ENCODE measurements at places on chromosomes 5 and 9.

GRCh38 chr5:90305041-90305720, 104.4 kb downstream of the CETN3 start:
- DNase-seq, result no peak

GRCh38 chr9:127523312-127523851, 72.1 kb downstream of the LRSAM1 start:
- no peak for DNase-seq

GRCh38 chr5:308672-309271, 12.7 kb upstream of the AHRR start:
- DNase-seq, result peak; percentile 74

- no peak for DNase-seq
These were observed 75.1 kb upstream of the RGMB start for GRCh38 chr5:98698359-98698758.

GRCh38 chr9:125888211-125888610, 141.0 kb downstream of the PBX3 start:
- DNase-seq, result no peak

- no peak for DNase-seq
These were observed 4.0 kb downstream of the RNF183 start for GRCh38 chr9:113298924-113299770.

- DNase-seq, result no peak
These were observed 6.6 kb upstream of the CYSTM1 start for GRCh38 chr5:140168371-140168770.

DNA sequence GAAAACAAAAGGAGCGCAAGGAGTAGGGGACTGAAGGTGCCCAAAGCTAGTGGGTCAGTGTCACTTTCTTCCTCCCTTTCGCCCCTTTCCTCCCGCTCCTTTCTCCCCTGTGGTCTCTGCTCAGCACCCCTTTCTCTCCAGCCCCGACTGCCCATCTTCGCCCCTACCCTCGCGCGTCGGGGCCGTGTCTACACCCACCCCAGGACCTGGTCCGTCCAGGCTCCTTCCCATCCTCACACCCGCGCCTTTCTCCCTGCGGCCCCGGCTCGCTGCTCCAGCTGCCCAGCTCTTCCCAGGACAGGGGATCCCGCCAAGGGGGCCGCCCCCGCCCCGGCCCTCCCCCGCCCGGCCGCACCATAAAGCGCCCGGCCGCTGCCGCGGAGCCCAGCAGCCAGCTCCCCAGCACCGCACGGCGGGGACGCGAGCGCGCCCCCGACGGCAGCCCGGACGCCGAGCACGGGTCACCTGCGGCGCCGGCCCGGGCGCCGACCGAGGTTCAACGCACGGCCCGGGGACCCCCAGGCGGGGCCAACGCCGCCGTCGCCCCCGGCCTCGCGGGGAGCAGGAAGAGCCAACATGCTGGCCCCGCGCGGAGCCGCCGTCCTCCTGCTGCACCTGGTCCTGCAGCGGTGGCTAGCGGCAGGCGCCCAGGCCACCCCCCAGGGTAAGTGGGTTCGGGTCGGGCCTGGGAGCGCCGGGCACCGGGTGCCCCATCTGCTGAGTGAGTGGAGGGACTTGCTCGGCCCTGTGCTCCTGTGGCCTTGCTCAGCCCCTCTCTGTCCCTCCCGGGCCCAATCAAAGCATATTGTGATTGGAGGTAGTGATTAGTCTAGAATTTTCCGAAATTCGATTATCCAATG, at the start of gene THBS4:
Gene THBS4 (plus strand): TSS at position 387 of the 860 bp plus-strand sequence. CDS start 190 bp downstream, at position 577.
- no peak for DNase-seq

- no peak for DNase-seq
These were observed 159.3 kb downstream of the TMC1 start for GRCh38 chr9:72680593-72681282.

DNA sequence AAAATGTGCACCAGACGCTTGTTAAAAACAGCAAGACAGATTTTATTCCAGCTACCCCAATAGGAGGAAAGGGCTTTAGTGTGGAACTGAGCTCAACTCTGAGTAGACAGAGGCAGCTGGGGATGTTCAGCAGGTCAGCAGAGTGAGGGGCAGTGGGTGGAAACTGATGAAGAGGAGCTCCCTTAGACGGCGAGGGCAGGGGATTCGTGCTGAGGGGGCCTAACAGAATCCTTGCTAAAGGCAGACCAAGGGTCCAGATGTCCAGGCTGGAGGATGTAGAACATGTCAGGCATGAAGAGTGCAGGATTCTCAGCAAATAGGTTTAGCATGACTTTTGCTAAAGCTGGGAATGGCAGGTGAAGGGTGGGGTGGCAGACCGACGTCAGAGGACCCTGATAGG, 71.9 kb upstream of the OLFM1 start:
- DNase-seq, result no peak

DNA sequence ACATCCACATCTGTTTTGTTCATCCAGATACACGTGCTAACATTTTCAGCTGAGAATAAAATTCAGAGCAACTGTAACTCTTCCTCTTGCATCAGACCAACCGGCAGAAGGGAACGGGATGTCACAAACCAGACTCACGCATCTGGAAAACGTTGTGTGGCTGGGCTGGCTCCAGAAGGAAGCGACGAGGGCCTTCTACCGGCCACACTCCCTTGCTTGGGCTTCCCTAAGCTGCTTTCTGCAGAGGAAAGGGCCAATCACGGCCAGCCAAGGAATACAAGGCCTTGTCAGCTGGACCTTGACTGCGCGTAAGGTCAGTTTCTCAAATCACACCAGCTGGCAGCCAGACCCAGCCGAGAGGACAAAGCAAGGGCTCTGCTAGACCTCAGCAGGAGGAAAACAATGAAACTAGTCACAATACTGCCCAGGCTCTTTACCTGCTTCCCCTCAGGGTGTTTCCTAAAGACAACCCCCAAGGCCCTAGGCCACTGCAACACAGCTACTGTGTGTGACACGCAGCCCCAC, 106.1 kb downstream of the THBS4 start:
- no peak for DNase-seq

- peak; percentile 95 for DNase-seq
These were observed 548.6 kb upstream of the TLE4 start for GRCh38 chr9:79023134-79023580.

- DNase-seq, result no peak
These were observed 798.5 kb upstream of the ARRDC3 start for GRCh38 chr5:92181656-92182055.

DNA sequence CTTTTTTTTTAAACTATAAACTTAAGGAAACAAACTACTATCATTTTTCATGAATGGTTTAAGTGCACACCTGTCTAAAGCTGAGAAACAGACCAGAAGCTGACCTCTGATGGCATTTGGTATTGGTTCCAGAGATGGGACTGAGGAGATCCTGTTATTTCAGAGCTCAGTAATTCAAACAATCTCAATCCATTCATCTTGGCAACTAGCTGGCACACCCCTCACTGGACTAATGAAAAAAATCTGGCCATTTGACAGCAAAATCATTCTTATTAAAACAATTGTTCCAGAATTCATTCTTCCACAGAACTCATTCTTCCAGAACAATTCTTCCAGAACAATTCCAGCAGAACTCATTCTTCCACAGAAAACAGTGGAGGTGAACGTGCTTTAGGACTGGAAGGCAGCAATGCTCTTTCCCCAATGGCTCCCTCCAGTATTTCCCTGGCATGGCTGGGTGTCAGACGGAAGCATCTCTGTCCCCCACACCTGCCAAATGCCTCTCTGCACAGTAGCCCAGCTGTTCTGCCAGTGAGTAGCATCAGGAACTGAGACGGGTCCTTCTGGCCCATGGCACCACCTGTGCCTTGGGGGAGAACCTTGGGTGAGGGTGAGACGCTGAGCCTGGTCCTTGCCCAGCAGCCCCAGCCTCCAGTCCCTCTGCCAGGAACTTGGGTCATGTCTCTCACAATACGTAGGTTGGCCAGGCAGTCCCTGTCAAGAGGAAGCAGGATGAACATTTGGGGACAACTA, 87.5 kb upstream of the EQTN start:
- no peak for DNase-seq

- peak; percentile 42 for DNase-seq
These were observed 35.1 kb upstream of the ADRB2 start for GRCh38 chr5:148791334-148791667.

- DNase-seq, result no peak
These were observed 691.7 kb upstream of the SEMA6A start for GRCh38 chr5:117266280-117266679.

DNA sequence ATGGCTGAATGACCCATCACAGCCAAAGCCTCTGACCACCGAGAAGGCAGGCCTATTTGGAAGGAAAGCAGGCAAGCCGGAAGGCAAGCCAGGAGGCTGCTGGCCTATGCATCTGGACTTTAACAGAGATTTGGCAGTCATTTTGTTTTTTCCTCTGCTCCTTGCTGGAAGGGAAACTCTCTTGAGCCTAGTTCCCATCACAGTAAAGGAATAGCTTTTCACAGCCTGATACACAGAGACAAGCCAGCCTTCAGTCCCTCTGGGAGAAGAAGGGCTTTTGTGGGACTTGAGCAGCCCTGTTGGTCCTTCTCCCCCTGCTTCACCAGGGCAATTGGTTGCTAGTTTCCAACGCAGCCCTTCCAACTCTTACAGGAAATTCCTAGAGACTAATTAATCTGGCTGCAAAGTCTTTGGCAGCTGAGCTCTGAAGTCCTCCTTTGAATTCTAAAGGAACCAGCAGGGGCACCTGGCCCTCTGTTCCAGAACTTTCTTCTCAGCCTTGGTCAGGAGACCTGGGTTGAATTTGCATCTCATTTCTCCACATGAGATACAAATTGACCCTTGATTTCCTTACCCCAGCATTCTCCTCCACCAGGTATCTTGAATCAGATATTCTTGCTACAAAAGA, 157.3 kb upstream of the EPB41L4A start:
- DNase-seq, result no peak

- no peak for DNase-seq
These were observed 333.3 kb upstream of the GRIA1 start for GRCh38 chr5:153157156-153157555.

DNA sequence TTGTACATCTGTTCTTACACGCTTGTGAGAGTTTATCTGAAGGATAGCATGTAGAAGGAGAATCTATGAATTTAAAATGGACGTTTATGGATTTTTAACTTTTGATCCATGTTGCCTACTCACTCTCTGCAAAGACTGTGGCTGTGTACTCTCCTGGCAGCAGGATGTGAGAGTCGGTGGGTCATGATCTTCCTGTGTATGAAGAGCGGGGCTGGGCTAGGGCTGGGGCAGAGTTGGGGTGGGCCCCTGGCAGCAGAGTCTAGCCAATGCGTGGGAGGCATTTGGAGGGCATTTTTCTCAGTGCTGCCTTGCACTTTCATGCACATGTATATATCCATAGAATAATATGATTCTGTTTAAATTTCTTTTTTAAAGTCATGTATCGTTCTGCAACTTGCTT, 24.0 kb upstream of the DAB2IP start:
- DNase-seq, result no peak

- DNase-seq, result peak; percentile 82
These were observed 269.7 kb downstream of the ISL1 start for GRCh38 chr5:51652980-51653379.

DNA sequence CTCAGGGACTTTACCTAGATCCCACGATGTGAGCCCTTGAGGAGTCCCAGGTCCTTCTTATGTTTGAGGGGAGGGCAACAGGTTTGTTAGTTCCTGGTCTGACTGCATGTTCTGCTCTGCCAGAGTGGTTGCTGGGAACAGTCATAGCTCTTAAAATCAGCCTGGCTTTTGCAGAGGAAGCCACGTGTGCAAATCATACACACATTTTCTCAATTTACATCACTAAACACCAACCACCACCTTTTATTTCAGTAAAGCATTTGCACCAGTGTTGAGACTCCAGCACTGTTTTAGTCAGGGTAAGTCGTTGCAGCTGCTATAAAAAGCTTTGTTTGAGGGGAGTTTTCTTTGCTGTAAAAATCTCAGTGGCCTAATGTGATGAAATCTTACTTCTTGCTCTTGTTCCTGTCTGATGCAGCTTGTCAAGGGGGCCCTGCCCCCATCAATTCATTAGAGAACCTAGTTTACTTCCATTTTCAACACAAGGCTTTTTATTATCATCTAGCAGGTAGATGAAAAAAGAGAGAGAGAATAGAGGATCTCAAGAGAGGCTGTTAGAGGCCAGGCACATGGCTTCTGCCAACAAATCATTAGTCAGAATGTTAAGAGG, 70.3 kb upstream of the VCAN start:
- no peak for DNase-seq

- DNase-seq, result no peak
These were observed 21.3 kb downstream of the DTWD2 start for GRCh38 chr5:118967059-118967508.

Data from RWPE1 (cell line).